CD8-positive, alpha-beta memory T cell (primary cell): ENCODE measurements at places on chromosomes 2 and 18.

DNA sequence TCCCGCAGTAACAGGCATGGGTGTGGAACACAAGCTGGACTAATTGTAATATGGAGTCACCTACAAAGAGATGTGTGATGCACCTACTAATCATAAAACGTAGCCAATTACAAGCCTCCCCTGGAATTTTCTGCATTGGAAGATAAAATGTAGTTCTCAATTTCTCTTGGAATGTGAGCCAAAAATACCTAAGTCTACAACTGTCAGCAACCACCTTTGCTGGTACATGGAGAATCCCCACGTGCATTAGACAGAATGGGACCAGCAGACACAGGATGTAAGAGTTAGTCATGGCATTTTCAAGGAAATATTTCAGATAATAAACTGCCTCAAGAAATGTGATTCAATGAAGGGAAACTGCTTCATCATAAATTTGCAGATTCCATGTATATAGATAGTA is 85.6 kb upstream of the DCC start:
- no peak for DNase-seq

DNA sequence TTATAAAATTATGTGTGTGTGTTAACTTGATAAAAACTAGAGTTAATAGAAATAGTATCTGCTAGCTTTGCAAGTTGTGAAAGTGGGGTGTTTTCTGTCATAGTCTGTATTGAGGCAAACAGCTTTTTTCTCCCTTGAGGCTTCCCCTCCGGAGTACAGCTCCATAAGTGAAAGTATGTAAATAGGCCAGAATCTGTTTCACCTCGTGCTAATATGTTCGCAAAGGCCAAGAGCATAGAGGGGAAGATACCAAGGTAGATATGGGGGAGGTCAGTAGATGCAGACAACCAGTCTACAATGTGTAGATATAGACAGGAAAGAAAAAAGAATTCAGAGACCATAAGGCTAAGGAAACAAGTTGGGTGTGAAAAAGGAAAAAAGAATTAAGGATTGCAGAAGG is 72.9 kb downstream of the PTRHD1 start:
- no peak for DNase-seq

- no peak for DNase-seq
Measured at GRCh38 chr2:128404709-128405466, 86.2 kb upstream of the HS6ST1 start.

GRCh38 chr18:36377626-36378025 is 80.1 kb downstream of the FHOD3 start:
- DNase-seq = no peak
